Femur (tissue), 1 donor: ENCODE measurements at places on chromosomes 3 and 15.

DNA sequence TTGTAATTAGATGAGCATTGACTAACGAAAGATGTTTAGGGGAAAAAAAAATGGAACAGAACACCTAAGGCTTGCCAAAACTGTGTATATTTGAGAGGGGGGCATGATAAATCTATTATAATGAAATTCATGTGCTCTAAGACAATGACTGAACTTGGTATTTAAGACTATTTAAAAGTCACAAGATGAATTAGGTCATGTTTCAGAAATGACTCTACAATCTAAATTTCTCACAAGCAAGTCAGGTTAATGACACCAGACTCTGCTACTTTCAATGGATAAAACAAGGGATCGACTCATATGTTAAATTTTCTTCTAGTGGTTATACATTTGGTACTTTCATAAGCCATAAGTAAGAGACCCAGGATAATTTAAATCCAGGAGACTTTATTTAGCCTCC, 78.4 kb downstream of the DUT start:
- DNase-seq = no peak

- DNase-seq = no peak
Measured at GRCh38 chr3:71162221-71162620, 421.3 kb downstream of the FOXP1 start.

DNA sequence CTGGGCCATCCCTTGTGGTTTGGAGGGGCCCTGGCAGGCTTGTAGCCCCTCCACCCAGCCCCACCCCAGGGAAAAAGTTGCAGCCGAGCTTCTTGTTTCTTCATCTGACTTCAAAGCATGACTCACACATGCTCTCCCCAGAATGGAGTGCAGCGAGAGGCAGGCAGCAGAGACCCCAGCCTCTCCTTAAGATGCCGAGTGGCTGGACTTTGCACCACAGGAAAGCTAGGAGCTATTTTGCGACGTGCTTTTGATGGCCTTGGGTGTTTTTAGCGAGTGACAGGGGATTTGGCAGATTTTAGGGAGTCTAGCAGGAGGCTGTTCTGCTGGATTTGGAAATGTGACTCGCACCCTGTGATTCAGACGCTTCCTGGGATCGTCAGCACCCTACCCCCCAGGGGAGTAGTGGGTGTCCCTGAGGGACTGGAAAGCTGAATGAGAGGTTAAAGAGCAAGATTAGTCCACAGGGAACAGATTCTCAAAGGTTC, 14.2 kb downstream of the BAHD1 start:
- no peak for DNase-seq

DNA sequence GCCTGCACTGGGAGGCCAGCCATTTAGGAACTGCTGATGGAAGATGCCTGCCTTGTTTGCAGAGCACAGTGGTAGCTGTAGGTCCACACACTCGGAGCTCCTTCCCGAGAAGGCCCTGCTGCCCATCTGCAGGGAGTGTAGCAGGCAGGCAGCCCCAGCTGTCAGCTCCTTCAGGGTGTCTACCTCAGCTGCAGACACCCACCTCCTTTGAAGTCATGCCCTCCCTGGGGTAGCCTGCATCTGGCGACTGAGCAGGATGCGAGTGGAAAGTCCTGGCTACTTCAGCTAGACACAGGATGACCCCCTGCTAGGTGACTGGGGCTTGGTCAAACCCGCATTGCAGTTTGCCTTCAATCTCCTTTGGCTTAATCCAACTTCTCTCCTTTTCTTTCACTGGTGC, 93.2 kb upstream of the TLE3 start:
- no peak for DNase-seq

- peak; percentile 40 for DNase-seq
Measured at GRCh38 chr3:30437171-30437601, 169.2 kb upstream of the TGFBR2 start.

DNA sequence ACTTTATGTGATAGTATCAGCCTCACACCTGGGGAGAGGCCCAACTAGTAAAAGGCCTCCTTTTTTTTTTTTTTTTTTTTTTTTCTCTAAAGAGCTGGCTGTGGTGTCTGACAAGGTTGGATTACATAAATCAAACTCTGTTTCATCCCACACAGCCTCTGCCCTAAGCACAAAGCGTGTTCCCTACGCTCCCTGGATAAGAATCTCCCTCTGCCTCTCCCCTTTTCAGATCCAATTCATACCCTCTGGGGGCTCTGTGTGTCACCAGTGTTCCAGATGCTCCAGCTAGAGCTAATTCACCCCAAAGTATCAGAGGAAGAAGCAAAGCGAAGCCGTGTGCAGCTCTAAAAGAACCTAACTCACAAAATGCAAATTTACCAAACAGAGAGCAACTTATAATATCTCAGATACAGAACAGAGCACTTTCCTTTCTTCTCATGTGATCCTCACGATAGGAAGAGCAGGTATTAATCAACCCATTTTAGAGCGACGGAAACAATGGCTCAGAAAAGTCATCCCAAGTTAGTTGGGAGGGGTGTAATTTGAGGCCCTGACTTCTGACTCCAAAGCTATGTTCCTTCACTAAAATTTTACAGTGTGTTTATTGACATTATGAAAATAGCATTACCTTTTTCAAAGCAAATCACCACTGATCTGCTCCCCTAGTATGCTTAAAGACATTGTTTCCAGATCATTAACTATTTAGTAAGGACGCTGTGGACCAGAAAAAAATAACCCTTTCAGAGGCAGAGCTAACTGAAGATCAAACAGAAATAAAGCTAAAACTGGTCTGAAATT, 12.4 kb downstream of the BMF start:
- no peak for DNase-seq

DNA sequence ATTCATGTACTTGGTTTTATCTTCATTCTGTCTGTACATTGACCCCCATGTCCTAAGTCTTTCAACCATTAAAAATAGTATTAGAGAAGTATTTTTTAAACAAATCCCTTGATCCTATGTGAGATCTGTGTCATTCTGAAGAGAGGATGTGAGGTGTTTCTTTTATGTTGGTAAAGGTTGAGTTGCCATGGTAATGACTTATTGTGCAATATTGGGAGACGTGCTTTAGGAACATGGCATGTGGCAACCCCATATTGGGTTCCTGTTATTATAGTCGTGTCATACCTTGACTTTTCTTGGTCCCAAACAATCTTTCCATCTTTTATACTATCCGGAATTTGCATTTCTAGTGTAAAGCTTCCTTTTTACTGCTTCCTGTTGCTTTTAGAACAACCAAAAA, 203.1 kb downstream of the KCNAB1 start:
- DNase-seq = no peak

- DNase-seq = no peak
Measured at GRCh38 chr3:42226470-42227425, 39.2 kb downstream of the CCK start.

DNA sequence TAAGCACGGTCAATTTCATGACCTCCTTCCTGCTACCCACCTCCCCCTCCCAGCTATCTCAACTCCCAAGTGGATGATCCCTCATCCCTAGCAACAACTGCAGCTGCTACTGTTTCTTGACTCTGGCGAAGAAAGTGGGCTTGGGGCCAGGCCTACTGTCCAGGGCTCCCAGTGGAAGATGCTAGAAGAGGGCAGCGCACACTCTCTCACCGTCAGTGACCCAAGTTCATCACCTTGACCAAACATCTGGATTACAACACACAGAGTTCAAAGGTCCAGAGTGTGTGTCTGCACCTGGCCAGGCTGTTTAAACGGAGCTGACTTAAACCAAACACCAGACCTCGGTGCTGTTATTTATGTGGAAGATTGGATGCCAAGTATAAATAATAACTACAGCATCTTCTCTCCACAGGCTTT, 385.6 kb downstream of the SHQ1 start:
- DNase-seq = peak; percentile 84

GRCh38 chr3:49238274-49239127, 38.5 kb downstream of the C3orf62 start:
- peak; percentile 46 for DNase-seq

- DNase-seq = no peak
Measured at GRCh38 chr15:47888385-47889100, 171.2 kb downstream of the SEMA6D start.

DNA sequence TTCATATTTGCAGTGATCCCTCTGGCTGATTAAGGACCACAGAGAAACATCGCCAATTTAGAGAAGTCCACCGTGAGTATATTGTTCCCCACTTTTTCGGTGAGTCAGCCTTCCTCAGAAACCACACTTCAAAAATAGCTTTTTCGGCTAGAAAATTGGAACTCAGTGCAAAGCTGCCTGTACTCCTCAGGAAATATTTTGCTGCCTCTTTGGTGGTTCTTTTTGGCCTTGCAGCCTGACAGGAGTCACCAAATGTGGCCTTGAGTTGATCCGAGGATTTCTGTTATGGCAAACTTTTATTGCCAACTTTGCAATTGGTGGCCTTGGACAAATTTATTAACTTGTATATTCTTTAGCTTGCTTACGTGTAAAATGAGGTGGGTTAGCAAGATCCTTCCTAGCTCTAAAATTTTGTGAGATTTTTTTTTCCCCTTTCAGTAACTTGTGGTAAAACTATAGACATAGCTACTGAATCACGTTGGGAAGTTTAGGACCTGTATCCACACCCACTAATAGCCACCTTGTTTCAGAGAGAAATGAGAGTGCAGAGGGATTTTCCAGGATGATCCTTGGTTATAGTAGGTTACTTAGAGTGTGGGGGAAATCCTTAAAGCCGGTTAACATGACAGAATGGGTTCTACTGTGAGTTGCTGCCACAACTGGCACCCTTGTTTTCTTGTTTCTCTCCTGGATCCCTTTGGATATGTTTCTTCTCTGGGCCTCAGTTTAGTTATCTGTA, 9.9 kb downstream of the ARL6IP5 start:
- no peak for DNase-seq

- DNase-seq = peak; percentile 64
Measured at GRCh38 chr3:61808526-61808925, 247.2 kb downstream of the PTPRG start.

DNA sequence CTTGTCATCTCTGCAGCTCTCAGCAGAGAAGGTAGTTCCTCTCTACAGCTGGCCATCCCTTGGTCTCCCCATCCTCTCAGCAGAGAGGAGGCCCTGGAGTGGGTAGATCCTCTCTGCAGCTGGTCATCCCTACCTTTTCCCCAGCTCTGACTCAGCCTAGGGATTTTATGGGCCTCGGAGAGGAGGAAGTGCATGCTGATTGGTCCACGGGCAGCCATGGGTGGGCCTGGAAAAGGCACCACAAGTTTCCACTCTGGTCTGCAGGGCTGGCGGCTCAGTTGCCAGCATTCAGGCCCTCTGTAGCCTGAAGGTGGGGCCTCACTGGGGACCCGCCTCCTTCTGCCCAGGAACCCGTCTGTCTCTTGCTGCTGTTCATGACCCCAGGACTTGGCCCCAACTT, 36.9 kb downstream of the NR1D2 start:
- no peak for DNase-seq

- peak; percentile 47 for DNase-seq
Measured at GRCh38 chr3:66762916-66763693, 235.0 kb upstream of the KBTBD8 start.
